ENCODE measurements at places on chromosomes 5 and 9.

DNA sequence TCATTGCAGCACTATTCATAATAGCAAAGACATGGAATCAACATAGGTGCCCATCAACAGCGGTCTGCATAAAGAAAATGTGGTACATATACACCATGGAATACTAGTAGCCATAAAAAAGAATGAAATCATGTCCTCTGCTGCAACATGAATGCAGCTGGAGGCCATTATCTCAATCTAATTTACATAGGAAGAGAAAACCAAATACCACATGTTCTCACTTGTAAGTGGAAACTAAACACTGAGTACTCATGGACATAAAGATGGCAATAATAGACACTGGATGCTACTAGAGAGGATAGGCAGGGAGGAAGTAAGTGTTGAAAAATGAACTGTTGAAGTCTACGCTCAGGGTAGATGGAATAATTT lies 203.9 kb upstream of the CDH9 start:
- no peaks in the 10 kb centered on the region for H3K36me3 ChIP-seq
- H3K27me3 ChIP-seq = no peaks in the 10 kb centered on the region
- DNase-seq = no peak
- H3K27ac ChIP-seq = no peak overlapping the region

- peaks cover 2% of the 10 kb centered on the region for H3K4me1 ChIP-seq
- no peaks in the 10 kb centered on the region for H3K27me3 ChIP-seq
- DNase-seq = no peak
- H3K27ac ChIP-seq = no peak overlapping the region
- no peaks in the 10 kb centered on the region for H3K36me3 ChIP-seq
- H3K4me3 ChIP-seq = no peak overlapping the region
Measured at GRCh38 chr5:61232490-61233050, 70.3 kb upstream of the SMIM15 start.

- no peaks in the 10 kb centered on the region for H3K4me1 ChIP-seq
- H3K27ac ChIP-seq = no peak overlapping the region
- H3K36me3 ChIP-seq = no peaks in the 10 kb centered on the region
- no peaks in the 10 kb centered on the region for H3K27me3 ChIP-seq
- no peak overlapping the region for H3K4me3 ChIP-seq
- DNase-seq = no peak
Measured at GRCh38 chr5:66769030-66769733, 173.0 kb downstream of the MAST4 start.

DNA sequence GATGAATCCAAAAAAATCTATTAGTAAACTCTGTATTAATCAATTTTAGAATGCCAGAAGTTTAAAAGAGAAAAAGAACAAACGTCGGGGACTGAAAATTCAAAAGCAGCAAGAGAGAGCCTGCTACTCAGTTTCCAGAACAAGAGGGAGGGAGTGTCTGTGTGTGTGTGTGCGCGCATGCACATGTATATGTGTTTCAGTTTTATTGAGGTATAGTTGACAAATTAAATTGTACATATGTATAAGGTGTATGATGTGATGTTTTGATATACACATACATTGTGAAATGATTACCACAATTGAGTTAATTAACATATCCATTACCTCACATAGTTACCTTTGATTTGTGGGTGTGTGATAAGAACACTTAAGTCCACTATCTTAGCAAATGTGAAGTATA lies 27.6 kb upstream of the GRAMD2B start:
- no peaks in the 10 kb centered on the region for H3K4me1 ChIP-seq
- H3K27me3 ChIP-seq = no peaks in the 10 kb centered on the region
- H3K36me3 ChIP-seq = no peaks in the 10 kb centered on the region
- no peak overlapping the region for H3K27ac ChIP-seq
- no peak overlapping the region for H3K4me3 ChIP-seq

DNA sequence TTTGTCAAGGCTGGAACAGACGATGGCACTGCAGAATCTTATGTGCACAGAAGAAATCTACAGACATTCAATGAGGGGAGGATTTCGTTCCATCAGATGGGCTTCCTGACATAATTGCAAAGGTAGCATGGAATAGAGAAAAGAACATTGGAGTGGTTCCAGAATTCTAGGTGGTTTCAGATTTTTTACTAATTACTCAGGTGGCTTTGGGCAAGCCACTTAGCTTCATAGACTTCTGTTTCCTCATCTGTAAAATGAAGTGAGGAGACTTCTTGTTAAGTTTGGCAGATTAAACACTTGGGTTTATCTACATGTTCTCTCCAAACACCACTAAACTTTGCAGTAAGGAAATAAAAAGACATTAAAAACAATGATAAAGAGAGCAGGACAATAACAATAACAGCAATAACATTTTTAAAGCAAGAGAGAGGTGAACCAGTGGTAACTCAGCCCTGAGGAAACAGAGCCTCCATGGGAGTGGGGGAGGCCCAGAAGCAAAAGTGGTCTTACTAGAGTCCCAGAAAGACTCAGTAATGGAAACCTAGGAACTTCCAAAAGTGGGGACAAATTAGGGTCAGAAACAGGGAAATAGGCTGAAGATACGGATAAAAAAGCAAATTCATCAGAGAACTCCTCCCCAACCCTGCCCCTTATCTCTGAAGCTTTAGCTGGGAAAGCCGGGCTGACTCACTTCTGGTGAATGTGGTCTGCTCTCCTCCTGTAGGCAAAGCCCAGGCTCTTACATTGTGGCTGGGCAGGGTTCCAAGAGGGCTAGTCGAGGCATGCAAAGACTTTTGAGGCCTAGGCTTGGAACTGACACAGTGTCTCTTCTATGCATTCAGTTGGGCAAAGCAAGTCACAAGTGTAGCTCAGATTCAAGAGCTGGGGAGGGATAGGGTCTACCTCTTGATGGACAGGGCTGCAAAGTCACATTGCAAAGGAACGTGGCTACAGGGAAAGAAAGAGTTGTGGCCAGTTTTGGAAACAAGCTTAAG lies 11.8 kb upstream of the ACTBL2 start:
- DNase-seq = peak; percentile 87
- no peaks in the 10 kb centered on the region for H3K36me3 ChIP-seq
- H3K4me3 ChIP-seq = no peak overlapping the region
- no peaks in the 10 kb centered on the region for H3K27me3 ChIP-seq
- H3K27ac ChIP-seq = no peak overlapping the region

DNA sequence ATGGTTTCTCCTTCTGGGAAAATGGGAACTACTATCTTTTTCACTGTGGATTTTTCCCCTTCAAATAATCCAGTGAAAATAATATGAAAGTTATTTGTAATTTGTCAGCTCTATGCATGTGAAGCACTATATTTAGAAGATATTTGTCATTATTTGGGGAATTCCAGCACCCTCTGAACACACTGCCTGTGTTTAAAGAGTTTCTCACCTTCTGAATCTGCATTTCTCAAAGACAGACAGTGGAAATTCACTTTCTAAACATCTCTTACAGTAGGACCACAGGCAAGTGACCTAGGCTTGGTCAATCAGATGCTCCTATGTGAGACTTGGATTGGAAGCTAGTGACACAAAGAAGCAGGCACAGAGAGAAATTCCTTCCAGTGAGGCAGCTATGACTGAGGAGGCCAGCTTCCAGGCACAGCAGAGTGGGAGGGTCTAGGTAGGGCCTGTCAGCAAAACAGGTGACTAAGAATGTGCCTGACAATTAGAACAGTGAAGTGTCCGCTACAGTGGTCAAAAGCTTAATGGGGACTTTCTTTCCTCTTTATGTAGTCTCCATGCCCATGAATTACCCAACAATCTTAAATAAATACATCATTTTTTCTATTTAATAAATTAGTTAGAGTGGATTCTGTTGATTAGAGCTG lies 167.2 kb downstream of the HMHB1 start:
- no peak overlapping the region for H3K27ac ChIP-seq
- no peaks in the 10 kb centered on the region for H3K27me3 ChIP-seq
- no peak overlapping the region for H3K4me3 ChIP-seq

GRCh38 chr5:144697847-144698262 lies 527.2 kb downstream of the KCTD16 start:
- no peaks in the 10 kb centered on the region for H3K36me3 ChIP-seq
- H3K27ac ChIP-seq = peak overlapping the region; percentile 33
- peaks cover 6% of the 10 kb centered on the region for H3K4me1 ChIP-seq
- peak; percentile 65 for DNase-seq
- H3K4me3 ChIP-seq = no peak overlapping the region

DNA sequence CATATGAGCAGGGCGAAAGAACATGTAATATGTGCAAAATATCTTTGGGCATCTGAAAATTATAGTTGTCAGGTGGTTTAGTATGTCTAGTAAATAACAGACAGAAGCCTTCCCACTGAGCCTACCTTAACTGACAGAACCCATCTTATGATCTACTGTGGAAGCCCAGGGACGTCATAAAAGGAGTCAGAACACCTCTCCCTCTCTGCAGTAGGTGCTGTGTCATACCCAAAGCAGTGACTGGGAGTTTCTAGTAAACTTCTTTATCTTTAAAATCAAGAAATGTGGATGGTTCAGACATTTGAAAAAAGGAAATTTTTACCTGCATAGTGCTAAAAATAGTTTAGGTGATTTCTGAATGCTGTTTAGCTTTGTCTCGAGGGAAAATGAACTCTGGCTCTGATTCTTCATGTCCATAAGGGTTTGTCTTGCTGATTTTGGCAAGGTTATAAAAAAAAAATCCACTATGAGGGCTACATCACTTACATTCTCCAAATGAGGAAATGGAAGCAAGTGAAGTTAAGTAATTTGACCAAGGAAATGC lies 104.0 kb downstream of the NUDT12 start:
- DNase-seq = no peak
- H3K4me1 ChIP-seq = no peaks in the 10 kb centered on the region
- H3K36me3 ChIP-seq = no peaks in the 10 kb centered on the region
- H3K4me3 ChIP-seq = no peak overlapping the region
- H3K27ac ChIP-seq = no peak overlapping the region

DNA sequence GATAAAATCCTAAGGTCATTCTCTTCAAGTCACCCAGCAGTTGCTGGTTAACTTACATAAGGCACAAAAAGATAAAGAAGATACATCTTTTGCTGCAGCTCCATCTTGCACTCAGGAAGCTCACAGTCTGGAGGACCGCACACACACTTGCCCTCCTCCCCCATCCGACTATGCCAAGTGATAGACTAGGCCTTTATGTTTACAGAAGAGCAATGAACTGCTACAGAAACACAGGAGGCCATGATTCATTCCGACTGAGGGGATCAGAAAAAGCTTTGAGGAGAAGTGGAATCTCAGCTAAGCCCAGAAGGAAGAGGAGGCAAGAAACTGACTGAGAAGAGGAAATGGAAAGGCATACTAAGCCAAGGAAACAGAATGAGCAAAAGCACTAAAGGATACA lies 17.4 kb downstream of the NRG2 start:
- H3K4me1 ChIP-seq = no peaks in the 10 kb centered on the region
- H3K36me3 ChIP-seq = no peaks in the 10 kb centered on the region
- no peaks in the 10 kb centered on the region for H3K27me3 ChIP-seq
- DNase-seq = no peak

- no peaks in the 10 kb centered on the region for H3K4me1 ChIP-seq
- no peaks in the 10 kb centered on the region for H3K27me3 ChIP-seq
- H3K36me3 ChIP-seq = no peaks in the 10 kb centered on the region
- H3K27ac ChIP-seq = no peak overlapping the region
Measured at GRCh38 chr9:129656795-129657390, 8.6 kb upstream of the PRRX2 start.

DNA sequence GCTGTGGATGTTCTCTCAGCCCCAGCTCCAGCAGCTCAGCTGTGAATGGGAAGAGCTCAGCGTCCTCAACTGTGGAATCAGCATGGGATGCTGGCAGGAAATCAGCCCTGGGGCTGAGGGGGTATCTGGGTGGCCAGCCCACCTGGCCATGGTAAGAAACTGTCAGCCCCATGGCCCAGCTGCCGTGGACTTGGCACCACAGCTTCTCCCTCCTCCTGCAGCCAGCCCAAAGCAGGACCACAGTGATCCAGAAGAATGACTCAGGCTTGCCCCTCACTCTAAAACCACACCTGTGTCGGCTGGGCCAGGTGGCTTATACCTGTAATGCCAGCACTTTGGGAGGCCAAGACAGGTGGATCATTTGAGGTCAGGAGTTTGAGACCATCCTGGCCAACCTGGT lies 48.0 kb downstream of the SAR1B start:
- DNase-seq = no peak
- no peaks in the 10 kb centered on the region for H3K36me3 ChIP-seq
- no peaks in the 10 kb centered on the region for H3K27me3 ChIP-seq
- no peaks in the 10 kb centered on the region for H3K4me1 ChIP-seq
- H3K4me3 ChIP-seq = no peak overlapping the region

DNA sequence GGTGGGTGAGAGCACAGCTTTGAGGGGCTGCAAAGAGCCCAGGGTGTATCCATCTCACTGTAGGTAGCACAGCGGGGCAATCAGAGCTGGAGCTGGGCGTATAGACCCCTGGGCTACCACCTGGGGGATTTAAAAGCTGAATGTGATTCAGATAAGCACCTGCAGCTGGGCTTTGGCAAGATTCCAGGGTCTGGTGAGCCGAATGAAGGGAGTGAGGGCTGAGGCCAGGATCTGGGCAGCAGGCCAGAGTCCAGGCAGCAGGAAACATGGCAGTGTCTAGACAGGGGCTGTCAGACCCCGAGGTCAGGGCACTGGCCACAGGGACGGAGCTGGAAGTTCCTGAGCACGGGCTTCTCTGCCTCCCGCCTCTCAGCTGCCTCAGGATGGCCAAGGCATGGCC lies 8.7 kb downstream of the ASS1 start:
- H3K27ac ChIP-seq = no peak overlapping the region
- H3K4me3 ChIP-seq = no peak overlapping the region
- no peaks in the 10 kb centered on the region for H3K4me1 ChIP-seq
- H3K36me3 ChIP-seq = no peaks in the 10 kb centered on the region
- no peaks in the 10 kb centered on the region for H3K27me3 ChIP-seq
- DNase-seq = no peak

GRCh38 chr5:148790545-148791333 lies 35.7 kb upstream of the ADRB2 start:
- DNase-seq = no peak
- H3K27ac ChIP-seq = no peak overlapping the region
- H3K36me3 ChIP-seq = no peaks in the 10 kb centered on the region
- H3K27me3 ChIP-seq = no peaks in the 10 kb centered on the region

DNA sequence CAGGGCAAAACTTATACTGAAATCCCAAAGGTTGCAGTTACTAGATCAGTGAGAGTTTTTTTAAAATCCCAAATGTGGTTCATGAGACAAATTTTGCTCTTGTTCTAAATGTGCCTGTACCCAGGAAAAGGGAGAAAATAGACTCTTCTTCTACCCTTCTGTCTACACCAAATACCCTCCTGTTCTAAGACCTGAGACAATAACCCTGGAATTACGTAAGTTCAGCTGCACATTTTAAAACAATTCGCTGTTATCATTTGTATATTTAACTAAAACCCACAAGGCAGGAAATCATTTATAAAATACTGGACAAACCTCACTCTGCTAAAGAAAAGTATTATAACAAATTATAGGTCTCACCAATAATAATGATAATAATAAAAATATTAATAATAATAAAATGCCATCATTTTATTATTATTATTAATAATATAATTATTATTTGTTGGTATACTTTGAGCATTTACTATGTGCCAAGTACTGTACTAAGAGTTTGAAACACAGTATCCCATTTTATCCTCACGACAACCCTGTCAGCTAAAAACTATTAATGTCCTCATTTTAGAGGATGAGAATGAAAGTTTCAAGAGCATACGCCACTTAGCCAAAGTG lies 49.8 kb upstream of the AFAP1L1 start:
- H3K27ac ChIP-seq = no peak overlapping the region
- no peaks in the 10 kb centered on the region for H3K36me3 ChIP-seq
- H3K4me3 ChIP-seq = no peak overlapping the region
- H3K4me1 ChIP-seq = no peaks in the 10 kb centered on the region

GRCh38 chr5:159106569-159107282 lies 7.0 kb upstream of the EBF1 start:
- H3K36me3 ChIP-seq = no peaks in the 10 kb centered on the region
- no peak overlapping the region for H3K27ac ChIP-seq
- no peak overlapping the region for H3K4me3 ChIP-seq
- DNase-seq = peak; percentile 81

GRCh38 chr5:73447530-73448462 lies 781 bp downstream of the FOXD1 start:
- H3K4me3 ChIP-seq = no peak overlapping the region
- peaks cover 57% of the 10 kb centered on the region for H3K27me3 ChIP-seq
- no peak overlapping the region for H3K27ac ChIP-seq
- no peaks in the 10 kb centered on the region for H3K4me1 ChIP-seq
- DNase-seq = peak; percentile 67

Measured in mesendoderm (in vitro differentiated cells).